ENCODE measurements at places on chromosomes 4 and X. TPM values are rescaled to one million over a fixed set of nuclear protein-coding genes. Genes with fewer than 3 reads are reported as not detected.

The GLOD5 gene
- total RNA-seq = not detected

The PABPC5 gene
- total RNA-seq = 0.58 TPM

The MAGEB2 gene
- total RNA-seq = not detected

The GPR119 gene
- total RNA-seq = not detected

The WNK3 gene
- 4.0 TPM for total RNA-seq

DNA sequence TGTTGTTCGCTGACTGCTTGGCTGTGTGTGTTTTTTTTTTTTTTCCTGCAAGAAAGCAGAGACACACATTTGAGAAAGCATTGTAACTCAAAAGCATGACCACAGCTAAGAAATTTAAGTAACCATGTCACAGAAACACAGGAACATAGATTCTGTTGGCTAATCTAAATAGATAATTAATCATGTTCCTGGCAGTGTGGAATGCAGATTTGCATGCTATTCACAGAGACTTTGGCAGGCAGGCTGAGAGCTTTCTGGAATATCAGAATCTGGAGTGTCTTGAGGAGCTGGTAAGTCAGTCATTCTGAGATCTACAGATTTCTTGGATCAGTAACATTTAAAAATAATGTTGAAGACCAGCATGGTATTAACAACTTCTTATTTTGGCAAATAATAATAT is 33.2 kb upstream of the SMS start:
- no peaks in the 10 kb centered on the region for H3K4me1 ChIP-seq
- H3K27ac ChIP-seq = no peak overlapping the region
- H3K4me3 ChIP-seq = no peak overlapping the region
- no peaks in the 10 kb centered on the region for H3K36me3 ChIP-seq

DNA sequence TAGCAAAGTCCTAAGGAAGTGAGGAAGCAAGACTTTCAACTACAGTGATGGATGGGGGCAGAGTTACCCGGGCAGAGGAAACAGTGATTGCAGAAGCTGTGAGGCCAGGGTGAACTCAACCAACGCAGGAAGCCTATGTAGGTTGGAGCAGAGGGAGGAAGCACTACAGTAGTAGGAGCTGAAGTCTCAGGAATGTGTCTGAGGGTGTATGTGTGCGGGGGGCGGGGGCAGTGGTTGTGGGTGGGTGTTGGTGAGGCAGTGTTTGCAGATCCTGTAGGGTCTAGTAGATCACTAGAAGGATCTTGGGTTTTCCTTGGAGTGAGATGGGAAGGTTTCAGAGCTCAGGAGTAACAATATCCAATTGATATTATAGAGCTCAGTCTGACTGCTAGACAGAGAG is 9.9 kb upstream of the MID1 start:
- no peak for DNase-seq
- no peaks in the 10 kb centered on the region for H3K27me3 ChIP-seq
- no peak overlapping the region for H3K27ac ChIP-seq
- no peaks in the 10 kb centered on the region for H3K36me3 ChIP-seq
- no peaks in the 10 kb centered on the region for H3K4me1 ChIP-seq

- DNase-seq = peak; percentile 45
- H3K27me3 ChIP-seq = peaks cover 23% of the 10 kb centered on the region
- H3K4me1 ChIP-seq = peaks cover 15% of the 10 kb centered on the region
Observed at GRCh38 chr4:74365761-74366160, 816 bp downstream of the EREG start.

DNA sequence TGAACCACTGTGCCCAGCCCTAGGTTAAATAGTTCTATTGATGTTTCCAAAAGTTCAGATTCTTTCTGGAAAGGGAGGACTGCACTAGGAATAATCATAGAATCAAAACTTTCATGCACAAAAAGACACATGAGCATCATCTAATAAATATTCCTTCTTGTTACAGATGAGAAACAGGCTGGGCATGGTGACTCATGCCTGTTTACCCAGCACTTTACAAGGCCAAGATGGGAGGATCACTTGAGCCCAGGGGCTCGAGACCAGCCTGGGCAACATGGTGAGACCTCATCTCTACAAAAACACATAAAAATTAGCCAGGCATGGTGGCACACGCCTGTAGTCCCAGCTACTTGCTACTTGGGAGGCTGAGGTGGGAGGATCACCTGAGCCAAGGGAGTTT is 27.7 kb downstream of the LARP7 start:
- no peak overlapping the region for H3K27ac ChIP-seq
- H3K27me3 ChIP-seq = no peaks in the 10 kb centered on the region
- no peak for DNase-seq
- H3K4me3 ChIP-seq = no peak overlapping the region

DNA sequence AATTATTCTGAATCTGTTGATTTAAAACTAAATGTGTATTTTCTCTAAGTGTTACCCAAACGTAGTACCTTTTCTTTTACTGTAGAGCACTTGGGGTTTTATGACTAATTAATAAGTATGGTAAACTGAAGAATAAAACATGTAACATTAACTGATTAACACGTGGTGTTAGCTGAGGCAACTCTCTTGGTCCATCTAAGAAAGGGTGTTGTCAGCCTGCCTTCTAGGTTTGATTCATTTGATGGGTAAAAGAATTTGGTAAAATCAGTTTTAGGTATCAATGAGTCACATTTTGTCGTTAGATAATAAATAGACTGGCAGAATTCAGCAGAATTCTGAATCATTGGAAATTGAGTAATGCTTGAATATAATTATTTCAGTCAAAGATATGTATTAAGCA is 99.7 kb downstream of the AFF1 start:
- H3K27ac ChIP-seq = peak overlapping the region; percentile 5
- peaks cover 83% of the 10 kb centered on the region for H3K4me1 ChIP-seq
- DNase-seq = no peak
- H3K27me3 ChIP-seq = no peaks in the 10 kb centered on the region
- no peaks in the 10 kb centered on the region for H3K36me3 ChIP-seq

DNA sequence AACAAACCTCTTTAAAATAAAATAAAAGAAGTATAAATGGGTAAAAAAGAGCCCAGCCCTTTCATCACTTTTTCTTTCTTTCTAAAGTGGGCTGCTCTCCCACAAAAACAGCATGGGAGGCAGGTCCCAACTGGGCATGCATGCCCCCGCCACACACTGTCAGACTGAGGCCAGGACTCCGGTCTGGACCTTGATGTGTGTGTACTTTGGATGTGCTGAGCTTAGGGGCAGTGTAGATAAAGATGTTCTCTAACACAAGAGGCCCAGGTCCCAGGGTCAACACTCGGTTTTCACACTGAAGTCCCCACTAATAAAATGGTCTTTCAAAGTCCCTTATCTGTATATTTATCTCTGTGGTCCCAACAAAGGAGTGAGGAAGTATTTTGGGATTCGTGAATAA is 44.4 kb downstream of the ADGRA3 start:
- H3K4me1 ChIP-seq = no peaks in the 10 kb centered on the region
- no peak overlapping the region for H3K4me3 ChIP-seq
- no peak for DNase-seq
- H3K27ac ChIP-seq = no peak overlapping the region
- H3K36me3 ChIP-seq = no peaks in the 10 kb centered on the region

- H3K4me3 ChIP-seq = no peak overlapping the region
- no peaks in the 10 kb centered on the region for H3K36me3 ChIP-seq
- no peaks in the 10 kb centered on the region for H3K4me1 ChIP-seq
- no peak overlapping the region for H3K27ac ChIP-seq
Observed at GRCh38 chr4:162912482-162912881, 254.2 kb downstream of the NAF1 start.

DNA sequence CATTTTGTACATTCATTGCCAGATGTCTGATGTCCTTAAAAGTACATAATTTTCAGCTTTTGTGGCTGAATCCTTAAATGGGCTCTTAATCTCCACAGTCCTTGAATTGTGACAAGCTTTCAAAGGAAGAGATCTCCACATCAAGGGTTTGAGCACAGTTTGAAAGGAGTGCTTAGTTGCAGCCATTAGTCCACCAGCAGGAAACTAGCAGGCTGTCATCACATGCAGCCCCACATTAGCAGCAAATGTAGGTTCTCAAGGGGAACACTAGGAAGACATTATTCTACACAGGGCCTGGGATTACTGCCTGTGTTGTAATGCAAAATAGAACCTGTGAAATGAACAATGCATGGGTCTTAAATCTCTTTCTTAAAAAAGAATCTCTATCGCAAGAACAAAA is 173.2 kb downstream of the CBLL2 start:
- no peak overlapping the region for H3K27ac ChIP-seq
- H3K36me3 ChIP-seq = no peaks in the 10 kb centered on the region
- no peaks in the 10 kb centered on the region for H3K4me1 ChIP-seq
- no peaks in the 10 kb centered on the region for H3K27me3 ChIP-seq

DNA sequence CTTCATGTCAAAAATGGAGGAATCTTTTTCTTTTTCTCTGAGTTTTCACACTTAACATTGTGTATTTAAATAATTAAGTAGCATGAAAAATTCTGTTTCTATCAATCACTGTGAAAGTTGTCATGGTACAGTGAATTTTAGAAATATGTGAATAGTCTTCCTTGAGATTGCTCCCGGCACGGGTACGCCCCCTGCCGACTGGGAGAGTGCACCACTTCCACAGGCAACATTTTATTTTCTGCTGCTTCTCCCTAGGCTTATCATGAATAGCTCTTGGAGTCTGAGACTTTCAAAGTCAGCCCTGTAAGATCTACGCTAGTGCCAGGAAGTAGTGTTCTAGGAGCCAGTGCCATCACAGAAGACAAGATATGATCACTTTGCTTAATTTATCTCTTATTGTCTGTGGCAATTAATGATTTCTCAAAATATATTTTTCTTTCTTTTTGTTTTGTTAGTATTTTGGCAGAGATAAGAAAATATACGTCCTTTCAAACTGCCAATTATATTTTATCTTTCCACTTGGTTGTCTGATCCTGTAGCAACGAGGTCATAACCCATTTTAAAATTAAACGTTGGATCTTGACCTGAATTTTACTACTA is 763.8 kb upstream of the AADAT start:
- H3K4me1 ChIP-seq = no peaks in the 10 kb centered on the region
- H3K4me3 ChIP-seq = no peak overlapping the region
- H3K36me3 ChIP-seq = no peaks in the 10 kb centered on the region
- H3K27me3 ChIP-seq = no peaks in the 10 kb centered on the region
- H3K27ac ChIP-seq = no peak overlapping the region

DNA sequence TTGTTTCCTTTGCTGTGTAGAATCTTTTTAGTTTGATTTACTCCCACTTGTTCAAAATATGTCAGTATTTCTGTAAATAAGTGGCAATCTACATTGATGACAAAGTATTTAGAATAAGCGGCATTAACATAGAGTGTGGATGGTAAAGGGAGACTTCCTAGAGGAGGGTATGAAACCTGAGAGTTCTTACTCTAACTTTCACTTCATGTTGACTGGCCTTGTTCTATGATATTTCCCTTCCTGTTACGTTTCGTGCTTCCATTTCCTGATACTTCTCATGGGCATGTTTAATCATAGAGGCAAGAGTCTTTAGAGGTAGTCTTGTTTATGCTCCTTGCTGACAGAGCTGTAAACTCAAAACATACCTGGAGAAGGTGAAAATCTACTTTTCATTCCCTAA is 408.9 kb downstream of the GLUD2 start:
- H3K27me3 ChIP-seq = no peaks in the 10 kb centered on the region
- no peaks in the 10 kb centered on the region for H3K36me3 ChIP-seq
- no peak overlapping the region for H3K4me3 ChIP-seq
- no peaks in the 10 kb centered on the region for H3K4me1 ChIP-seq
- DNase-seq = no peak
- H3K27ac ChIP-seq = no peak overlapping the region

- peaks cover 8% of the 10 kb centered on the region for H3K4me1 ChIP-seq
- H3K27me3 ChIP-seq = no peaks in the 10 kb centered on the region
- no peak for DNase-seq
- H3K36me3 ChIP-seq = no peaks in the 10 kb centered on the region
Observed at GRCh38 chr4:183397741-183398297, 46.6 kb upstream of the CDKN2AIP start.

DNA sequence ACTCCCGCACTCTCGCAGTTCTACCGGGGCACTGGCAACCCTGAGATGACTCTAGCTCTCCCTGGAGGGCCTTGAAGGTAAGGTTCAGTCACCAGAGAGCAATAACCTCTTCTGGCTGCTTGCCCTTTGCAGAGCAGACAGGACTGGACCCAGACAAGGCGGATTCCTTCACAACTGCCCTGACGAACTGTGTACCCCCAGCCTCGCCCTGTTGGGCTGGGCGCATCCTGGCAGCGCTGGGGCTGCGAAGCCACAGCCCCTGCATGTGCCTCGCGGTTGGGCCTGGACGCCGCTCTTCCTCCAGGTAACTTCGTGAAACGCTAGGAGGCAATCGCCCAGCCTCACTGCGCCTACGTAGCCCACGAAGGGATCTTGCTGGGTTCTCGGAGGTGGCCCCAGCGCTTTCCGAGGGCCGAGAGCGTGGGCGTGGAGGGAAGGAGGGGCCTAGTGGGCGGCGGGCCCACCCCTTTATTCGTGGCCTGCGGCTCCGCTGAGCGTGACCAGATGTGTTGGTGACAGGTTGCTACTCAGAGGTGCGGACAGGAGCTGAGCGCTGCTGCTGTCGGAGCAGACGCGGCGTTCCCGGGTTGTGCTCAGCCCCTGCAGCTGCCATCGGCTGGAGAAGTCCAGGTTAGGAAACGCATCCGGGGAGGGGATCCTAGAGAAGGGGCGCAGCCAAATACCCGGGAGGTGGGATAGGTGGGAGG is 1.9 kb upstream of the MAMLD1 start:
- H3K36me3 ChIP-seq = no peaks in the 10 kb centered on the region
- H3K4me3 ChIP-seq = peak overlapping the region; percentile 67
- no peak for DNase-seq
- H3K27ac ChIP-seq = no peak overlapping the region
- H3K4me1 ChIP-seq = peaks cover 18% of the 10 kb centered on the region

DNA sequence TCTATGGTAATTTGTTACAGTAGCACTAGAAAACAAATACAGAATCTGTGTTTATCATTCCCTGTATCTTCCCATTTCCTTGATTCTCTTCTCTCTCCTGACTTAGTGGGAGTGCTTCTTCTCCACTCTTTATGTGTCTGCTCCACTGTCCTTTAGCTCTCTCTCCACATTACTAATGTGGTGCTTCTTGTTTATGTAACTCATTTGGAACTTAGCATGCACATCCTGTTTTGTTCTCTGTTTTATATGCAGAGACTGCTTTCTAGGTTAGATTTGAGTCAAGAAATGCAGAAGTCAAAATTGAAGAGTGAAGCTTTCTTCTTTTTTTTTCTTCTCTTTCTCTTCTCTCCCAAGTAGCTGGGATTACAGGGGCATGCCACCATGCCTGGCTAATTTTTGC is 25.9 kb downstream of the ADH1A start:
- no peak for DNase-seq
- no peaks in the 10 kb centered on the region for H3K27me3 ChIP-seq
- H3K4me1 ChIP-seq = no peaks in the 10 kb centered on the region
- H3K36me3 ChIP-seq = no peaks in the 10 kb centered on the region
